ENCODE measurements at places on chromosomes 7 and 10.

- DNase-seq = no peak
Measured at GRCh38 chr7:85135977-85136376, 50.9 kb downstream of the SEMA3D start.

GRCh38 chr7:132177708-132178401 lies 398.4 kb downstream of the PLXNA4 start:
- no peak for DNase-seq

DNA sequence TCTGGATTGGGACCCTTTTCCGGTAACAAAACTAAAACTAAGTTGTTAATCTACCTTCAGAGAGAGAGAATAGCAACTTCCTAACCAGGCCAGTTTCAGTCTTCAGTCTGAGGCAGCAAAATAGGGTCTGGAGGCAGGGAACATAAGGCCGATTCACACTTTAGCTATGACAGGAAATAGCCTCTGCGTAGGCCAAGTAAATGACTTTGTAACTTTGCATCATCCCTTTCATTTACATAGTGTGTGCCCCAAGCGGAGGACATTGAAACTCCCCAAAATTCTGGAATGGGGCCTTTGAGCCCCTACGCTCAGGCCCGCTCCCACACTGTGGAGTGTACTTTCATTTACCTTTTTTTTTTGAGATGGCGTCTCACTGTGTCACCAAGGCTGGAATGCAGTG lies 1.7 kb upstream of the UPP1 start:
- DNase-seq = no peak

- DNase-seq = no peak
Measured at GRCh38 chr10:3389130-3389529, 216.5 kb upstream of the PITRM1 start.

DNA sequence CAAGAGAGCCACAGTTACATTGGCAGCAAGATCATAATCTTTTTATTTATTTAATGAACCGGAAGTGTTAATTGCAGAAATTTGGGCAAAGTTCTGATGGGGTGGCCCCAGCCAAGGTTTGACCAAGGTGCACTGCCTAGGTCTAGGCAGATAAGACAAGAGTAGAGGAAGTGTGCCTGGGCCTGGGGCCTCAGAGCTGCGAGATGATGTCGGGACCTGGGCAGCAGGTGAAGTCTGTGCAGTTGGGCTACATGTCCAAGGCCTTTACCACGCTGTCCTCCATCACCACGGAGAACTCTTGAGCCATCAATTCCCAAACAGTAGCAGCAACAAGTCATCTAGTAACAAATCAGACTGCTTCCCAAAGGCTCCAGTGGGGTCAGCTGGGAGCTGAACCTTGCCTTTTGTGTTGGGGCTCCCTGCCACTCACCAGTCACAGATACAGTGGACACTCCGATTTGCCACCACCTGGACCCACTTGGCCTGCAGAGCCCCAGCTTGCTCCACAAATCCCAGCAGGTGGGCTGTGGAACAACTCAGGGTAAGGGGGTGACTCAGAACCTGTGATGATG lies 52.5 kb upstream of the COMTD1 start:
- no peak for DNase-seq

GRCh38 chr10:95579835-95580535 lies 18.8 kb upstream of the SORBS1 start:
- DNase-seq = no peak

DNA sequence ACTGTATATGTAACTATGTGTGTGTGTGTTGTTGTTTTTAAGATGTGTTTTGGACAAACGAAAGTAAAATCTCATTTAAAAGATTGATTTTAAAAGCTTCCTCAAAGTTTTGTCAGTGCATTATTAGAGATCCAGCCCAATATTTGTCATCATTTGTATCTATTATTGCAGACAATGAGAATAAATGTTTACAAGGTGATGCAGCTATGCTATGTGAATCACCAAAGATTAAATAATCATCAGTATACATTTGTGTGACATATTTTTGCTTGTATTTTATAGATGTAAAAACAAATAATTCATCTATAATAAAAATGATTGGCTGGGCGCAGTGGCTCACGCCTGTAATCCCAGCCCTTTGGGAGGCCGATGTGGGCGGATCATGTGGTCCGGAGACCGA lies 35.3 kb upstream of the RTKN2 start:
- DNase-seq = no peak

GRCh38 chr7:29410996-29411395 lies 152.6 kb upstream of the PRR15 start:
- no peak for DNase-seq

DNA sequence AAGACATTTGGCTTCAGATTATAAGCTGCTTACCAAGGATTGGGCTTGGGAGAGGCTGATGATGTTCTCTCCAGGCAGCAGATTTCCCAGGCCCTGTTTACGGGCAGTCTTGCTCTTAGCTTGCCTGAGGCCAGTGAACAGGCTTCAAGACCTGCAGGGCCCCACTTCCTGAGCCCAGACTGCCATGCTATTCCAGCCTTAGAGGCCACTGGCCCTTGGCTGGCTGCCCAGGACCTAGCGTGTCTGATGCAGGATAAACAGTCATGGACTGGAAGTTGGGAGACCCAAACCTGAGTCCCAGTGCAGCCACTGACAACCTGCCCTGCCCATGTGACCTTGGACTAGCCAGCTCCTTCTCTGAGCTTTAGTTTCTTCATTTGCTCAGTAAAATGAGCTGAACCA lies 2.9 kb downstream of the PRXL2A start:
- DNase-seq = no peak

DNA sequence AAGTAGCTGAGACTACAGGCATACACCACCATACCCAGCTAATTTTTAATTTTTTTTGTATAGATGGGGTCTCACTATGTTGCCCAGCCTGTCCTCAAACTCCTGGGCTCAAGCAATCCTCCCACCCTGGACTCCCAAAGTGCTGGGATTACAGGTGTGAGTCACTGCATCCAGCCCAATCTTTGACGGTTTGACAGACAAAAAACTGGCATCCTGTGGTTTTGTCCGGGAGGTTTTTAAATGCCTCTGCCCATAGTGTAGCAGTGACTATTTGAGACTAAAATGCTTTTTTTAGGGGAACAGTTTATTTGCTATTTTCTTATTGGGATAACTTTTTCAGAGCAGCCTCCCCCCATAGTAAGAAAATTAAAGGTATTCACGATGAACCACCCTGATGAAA lies 523.7 kb upstream of the GALNT17 start:
- no peak for DNase-seq

- DNase-seq = no peak
Measured at GRCh38 chr7:24879291-24879690, 100.7 kb downstream of the OSBPL3 start.

GRCh38 chr7:4682621-4683042 lies 537 bp downstream of the FOXK1 start:
- peak; percentile 13 for DNase-seq

- no peak for DNase-seq
Measured at GRCh38 chr7:38367301-38367890, 94.0 kb upstream of the TARP start.

DNA sequence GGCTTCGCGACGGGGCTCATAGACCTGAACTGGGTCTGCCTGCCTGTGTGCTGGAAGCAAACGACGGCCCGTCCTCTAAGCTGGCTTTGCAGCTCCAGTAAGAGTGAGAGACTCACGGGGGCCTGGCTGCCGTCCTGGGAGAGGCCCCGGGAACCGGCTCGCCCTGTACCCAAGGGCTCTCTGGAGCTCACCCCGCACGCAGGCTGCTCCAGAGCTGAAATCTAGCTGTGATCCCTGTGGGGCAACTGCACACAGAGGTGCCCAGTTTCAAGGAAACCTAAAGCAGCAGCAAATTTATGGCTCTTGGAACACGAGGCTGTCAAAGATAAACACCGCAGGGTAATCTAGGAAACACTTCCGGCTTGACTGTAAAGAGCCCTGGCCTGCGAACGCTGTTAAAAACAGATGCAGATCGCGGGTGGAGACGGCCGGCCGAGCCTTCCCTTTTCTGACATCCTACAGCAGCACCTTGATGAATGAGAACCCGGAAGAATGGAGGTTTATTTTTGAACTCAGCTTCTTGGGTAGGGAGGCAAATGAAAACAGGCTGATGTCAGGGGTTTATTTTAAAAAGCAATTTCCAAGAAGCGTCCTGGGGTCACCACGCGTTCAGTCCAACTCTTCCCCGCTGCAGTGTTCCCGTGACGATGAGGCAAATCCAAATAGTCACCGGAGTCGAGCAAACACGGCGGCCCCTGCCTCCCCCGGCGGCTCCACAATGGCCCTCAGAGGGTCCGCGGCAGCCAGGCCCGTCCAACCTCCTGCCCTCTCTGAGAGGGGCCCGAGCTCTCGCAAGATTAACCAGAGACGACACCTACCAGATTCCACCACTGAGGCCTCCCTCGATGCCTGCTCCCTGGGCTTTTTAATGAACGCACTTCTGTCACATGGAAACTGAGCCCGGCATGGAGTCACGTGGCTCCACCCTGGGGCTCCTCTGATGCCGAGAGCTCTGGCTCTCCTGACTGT lies 29.6 kb downstream of the AMZ1 start:
- DNase-seq = no peak

- no peak for DNase-seq
Measured at GRCh38 chr7:66140924-66141323, 26.3 kb downstream of the CRCP start.

GRCh38 chr10:124681091-124681490 lies 63.1 kb downstream of the FAM53B start:
- no peak for DNase-seq

GRCh38 chr10:130179640-130180039 lies 43.4 kb downstream of the GLRX3 start:
- no peak for DNase-seq

DNA sequence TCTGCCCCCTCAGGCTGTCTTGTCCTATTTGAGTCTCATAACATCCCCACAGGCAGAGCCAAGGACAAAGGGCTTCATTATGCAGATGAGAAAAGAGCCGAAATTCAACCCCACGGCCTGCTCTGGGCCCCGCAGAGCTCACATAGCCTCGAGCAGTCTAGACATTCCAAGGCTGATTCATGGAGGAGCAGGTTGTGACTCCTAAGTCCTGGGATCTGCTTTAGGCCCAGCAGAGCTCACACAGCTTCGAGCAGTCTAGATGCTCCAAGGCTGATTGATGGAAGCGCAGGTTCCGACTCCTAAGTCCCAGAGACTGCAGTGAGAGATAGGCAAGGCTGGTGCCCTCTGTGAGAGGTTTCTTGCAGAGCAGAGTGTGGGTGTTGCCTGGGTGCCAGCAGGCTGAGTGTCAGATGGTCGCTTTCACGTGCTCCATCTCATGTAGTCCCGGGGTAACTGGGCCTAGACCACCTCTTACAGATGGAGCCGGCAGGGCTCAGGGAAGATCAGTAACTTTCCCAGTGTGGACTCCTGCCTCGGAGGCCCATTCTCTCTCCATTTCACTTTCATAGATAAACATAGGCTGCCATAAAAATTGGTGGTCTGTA lies 436.1 kb upstream of the FOXK1 start:
- no peak for DNase-seq

DNA sequence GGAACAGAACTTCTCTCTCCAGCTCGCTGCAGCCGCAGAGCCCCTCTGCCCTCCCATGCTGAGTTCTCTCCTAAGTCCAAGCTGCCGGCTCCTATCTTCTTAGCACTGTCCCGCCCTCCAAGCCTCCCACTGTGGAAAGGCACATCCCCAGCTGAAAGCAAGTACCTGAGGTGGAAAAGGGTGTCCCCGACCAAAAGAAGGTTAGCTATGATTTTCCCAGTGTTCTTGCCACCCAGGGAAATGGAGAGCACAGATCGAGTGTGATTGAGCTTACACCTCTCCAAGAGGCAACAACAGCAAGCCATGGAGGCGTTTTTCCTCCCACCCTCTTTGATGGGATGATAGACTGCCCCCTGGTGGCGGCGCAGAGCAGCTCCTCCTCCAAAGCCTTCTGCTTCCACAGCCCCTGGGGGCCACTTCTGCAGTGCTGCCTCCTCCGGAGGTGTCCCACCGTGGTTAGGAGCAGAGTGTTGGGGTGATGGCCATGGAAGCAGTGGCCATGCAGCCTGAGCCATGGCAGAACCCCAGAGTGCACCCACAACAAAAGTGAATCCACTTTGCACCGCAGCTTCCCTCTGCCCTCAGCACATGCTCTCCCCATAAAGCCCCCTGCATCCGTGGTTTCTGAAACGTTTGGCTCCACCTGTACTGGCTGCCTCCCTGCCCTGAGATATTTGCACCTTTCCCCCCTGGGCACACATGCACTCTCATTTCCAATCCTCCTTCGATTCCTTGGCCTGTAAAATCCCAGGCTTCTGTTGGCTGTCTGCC lies 143.1 kb upstream of the STK17A start:
- DNase-seq = peak; percentile 31

DNA sequence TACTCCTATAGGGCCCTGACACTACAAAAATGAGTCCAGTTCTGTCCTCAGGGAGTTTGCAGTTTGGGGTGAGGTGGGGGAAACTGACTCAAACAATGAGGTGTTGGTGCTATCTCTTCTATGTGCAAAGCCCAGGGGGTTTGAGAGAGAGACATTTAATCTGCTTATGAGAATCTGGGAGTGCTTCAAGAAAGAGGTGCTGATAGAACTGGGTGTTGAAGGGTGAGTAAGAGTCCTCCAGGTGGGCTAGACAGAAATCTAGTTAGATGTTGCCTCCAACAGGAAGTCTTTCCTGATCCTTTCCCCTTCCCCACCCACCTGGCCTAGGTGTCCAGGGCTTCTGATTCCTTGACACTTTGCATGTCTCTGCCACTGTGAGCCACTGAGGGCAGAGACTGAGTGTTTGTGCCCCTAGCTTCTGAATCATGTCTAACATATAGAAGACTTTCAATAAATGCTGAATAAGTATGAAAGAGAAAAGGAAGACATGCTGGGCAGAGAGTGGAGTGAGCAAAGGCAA lies 53.0 kb downstream of the FAM241B start:
- DNase-seq = no peak

- no peak for DNase-seq
Measured at GRCh38 chr7:39582536-39582935, 16.3 kb downstream of the YAE1 start.

GRCh38 chr7:149559711-149560110 lies 62.1 kb upstream of the ZNF746 start:
- no peak for DNase-seq

DNA sequence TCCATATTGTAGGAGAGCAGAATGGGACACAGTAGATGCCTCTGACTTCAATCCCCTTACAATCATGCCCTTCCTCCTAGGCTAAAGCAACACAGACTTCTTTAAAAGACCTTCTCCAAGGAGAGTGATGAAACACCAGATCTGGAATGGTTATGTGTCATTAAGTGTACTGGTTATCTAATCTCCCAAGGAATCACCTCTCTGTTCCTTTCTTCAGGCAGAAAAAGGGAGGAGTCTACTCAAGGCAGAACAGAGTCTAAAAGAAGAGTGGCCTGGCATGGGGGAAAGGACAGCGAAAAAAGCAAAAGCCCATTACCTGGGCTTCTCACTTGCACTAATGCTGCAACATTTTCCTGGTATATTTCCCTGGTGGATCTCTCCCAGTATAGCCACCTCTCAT lies 2.9 kb downstream of the ELMO1 start:
- no peak for DNase-seq

Data from stimulated activated CD4-positive, alpha-beta T cell treated with anti-CD3 and anti-CD28 coated beads, TNF-alpha, amount 100 ng/mL, for 1 hour (primary cell).